Activated naive CD4-positive, alpha-beta T cell treated with anti-CD3 and anti-CD28 coated beads, Interleukin-2, amount 50 U/mL, for 72 hours (primary cell): ENCODE measurements at places on chromosomes 6 and 20. TPM values are rescaled to one million over a fixed set of nuclear protein-coding genes. Genes with fewer than 3 reads are reported as not detected.

DNA sequence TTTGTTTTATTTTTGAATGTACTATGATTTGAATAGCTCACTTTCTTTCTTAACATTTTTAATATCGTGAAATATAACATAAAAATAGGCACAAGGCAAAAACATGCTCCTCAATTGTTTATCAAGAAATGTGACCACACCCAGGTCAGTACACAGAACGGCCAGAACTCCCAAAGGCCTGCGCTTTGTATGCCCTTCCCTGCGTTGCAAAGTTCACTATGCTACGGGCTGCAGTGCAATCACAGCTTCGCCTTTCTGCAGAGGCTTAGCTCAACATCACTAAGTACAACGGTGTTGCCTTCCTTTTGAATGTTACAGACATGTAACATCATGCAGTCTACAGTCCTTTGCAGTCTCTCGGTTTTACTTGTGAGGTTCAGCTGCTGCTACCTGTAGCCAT, 333.4 kb downstream of the THBS2 start:
- DNase-seq: no peak

DNA sequence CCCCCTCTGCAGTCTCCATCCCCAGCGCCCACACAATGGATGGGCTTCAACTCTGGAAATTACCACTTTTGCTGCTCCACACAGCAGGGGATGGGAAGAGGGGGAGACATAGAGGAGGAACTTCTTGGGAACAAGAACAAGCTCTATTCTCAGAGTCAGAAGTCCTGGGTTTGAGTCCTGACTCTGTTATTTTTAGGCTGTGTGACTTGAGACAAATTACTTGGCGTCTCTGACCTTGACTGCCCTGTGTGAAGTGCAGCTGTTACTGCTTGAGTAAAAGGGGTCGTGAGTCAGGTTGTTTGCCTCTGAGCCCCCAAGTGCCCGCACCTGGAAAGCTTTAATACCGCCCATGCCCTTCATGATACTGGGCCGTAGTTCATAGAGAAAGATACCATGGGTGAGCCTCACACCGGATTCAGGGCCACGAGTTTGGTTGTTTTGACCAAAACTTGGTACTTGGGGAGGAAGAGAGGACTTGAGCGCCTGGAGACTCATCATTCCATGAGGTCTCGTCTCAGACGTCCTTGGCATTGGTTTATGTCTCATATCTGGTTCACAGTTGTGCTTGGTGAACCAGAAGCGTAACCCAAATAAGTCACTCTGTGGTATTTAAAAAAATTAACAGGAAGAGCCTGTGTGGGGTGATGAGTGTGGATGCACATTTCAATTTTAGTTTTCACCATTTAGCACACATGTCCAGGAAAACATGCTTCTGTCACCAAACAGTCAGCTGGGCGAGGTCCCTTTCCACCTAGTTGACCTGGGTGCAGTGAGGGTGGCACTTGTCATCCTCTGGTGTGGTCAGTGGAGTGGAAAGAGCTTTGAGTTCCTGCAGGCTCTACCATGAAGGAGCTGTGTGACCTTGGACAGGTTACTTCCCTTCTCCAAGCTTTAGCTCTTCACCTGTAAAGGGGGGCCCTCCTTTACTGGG, 75.6 kb downstream of the CDC5L start:
- DNase-seq: no peak

GRCh38 chr6:12065321-12066140, 53.4 kb downstream of the HIVEP1 start:
- DNase-seq: no peak

Gene HEBP2
- 30.9 TPM for total RNA-seq

Gene ALDH8A1
- 0.36 TPM for total RNA-seq
